ENCODE measurements at places on chromosomes 1 and 21.

DNA sequence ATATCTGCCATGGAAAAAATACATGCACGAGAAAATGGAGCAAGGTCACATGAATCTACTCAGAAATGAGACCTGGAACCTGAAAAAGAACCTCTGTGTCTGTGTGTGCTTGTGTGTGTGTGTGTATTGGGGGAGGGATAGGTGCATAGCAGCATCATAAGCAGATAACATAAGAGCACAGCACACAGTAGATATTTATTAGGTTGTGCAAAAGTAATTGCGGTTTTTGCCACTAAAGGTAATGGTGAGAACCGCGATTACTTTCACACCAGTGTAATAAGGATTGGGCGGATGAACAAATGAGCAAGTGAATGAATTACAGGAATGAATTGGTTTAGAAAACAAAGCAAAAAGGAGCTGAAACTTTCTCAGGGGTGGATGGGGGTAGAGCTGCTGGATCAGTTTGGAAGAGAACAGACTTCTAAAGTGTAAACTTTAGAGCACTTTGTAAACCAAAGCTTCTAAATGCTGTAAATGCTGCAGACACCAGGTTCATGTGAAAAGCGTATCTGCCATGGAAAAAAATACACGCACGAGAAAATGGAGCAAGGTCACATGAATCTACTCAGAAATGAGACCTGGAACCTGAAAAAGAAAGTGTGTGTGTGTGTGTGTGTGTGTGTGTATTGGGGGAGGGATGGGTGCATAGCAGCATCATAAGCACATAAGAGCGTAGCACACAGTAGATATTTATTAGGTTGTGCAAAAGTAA is 156.9 kb downstream of the TOMM20 start:
- DNase-seq, result no peak

GRCh38 chr1:187999973-188000372 is 1171.2 kb downstream of the PLA2G4A start:
- no peak for DNase-seq

GRCh38 chr1:41823471-41823870 is 95.3 kb downstream of the HIVEP3 start:
- DNase-seq, result no peak

DNA sequence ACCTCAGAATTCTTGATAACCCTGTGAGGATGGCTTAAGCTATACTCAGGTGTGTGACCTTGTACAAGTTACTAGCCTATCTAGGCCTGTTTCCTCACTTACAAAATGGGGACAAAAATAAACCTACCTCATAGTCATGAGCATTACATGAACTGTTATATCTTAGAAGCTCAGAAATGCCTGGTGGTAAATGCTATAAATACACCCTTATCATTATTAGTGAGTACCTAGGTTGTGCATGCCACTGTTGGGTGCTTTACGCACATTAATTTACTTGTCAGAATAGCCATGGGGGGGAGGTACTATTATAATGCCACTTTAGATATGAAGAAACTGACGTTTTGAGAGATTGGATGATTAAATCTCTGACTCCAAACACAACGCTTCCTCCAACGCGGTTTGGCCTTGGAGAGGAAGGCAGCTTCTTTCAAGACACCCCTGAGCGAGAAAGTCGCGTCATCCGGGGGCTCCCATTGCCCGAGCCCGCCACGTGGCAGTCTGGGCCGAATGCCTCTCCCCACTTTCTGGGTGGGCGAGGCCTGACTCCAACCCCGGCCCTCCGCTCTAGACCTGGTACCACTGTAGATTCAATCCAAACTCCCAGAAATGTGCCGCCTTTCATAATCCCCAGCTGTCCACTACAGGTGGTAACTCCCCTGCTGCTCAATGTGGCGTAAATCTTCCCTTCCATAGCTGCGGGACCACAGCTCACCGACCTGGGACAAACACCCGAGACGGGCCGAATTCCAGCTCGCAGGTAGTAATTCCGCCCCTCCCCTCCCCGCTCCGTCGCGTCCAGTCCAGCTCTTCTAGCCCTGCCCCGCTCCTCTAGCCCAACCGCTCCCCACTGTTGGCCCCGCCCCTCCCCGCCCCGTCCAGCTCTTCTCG is 771 bp upstream of the RAD54L start:
- DNase-seq, result peak; percentile 48

GRCh38 chr1:29342351-29342750 is 106.0 kb downstream of the PTPRU start:
- DNase-seq, result no peak

DNA sequence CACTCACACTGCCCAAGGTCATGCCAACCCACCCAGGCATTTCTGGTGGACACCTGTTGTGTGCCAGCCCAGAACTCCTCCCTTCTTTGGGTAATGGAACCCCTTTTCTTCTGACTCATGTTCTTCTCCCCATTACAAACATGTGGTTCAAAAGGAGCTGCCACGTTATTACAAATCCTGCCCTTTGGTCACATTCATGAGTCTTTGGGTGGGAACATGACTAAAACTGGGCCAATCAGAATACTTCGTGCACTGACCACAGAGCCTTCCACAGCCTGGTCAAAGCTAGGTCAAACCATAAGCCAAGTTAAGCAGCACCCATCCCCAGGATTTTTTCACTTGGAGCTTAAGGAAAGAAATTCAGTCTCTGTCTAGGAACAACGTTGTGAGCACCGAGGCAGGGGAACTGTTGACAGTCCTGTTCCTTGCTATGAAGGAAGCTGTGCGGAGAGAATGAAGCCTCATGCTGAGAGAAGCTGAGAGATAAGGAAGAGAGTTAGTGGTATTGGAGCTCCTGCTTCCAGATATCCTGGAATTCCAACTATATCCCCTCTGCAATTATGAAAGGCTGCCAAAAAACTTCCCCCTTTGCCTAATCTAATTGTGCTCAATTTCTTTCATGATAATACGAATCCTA is 46.8 kb upstream of the DIPK1A start:
- DNase-seq, result no peak

DNA sequence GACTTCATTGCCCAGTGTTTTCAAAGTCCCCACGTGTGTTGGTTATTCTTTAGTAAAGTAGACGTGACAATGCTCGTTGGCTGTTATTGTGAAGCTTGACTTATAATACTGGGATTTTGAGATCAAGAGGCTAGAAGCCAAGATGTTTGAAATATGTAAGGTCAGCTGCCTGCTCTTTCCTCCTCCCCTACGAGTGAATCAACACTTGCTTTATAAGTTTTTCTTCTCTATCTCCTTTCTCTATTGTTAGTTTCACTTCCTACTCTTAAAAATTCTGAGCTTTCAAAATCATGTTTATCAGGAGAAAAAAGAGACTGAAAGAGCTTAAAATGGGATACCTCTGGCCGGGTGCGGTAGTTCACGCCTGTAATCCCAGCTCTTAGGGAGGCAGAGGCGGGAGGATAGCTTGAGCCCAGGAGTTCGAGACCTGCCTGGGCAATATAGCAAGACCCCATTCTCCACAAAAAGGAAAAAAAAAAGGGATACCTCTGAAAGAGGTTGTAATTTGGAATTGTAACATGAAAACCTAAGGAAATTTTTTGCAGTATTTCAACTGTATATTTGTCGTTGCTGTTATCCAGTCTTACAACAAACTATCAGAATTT is 72.0 kb downstream of the EPB41 start:
- no peak for DNase-seq

DNA sequence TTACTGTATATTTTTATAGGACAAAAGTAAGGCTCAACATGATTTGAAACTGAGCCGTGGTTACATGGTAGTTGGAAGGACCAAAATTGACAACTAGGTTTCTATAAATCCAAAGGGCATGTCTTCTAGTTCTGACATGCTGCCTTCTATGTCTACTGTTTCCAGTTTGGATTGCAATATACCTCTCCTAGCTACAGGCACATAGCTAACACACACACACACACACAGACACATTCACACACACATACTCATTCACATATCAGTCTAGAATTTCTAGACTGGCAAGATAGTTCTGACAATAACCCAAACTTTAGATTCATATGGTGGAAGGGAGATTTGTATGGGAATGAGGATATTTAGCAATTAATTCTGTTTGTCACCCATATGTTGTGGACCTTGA is 544.8 kb upstream of the CAMK1G start:
- no peak for DNase-seq
